ENCODE measurements at places on chromosomes 16 and 17.

GRCh38 chr17:48565022-48565554 lies 13.1 kb downstream of the HOXB4 start:
- no peak for DNase-seq

DNA sequence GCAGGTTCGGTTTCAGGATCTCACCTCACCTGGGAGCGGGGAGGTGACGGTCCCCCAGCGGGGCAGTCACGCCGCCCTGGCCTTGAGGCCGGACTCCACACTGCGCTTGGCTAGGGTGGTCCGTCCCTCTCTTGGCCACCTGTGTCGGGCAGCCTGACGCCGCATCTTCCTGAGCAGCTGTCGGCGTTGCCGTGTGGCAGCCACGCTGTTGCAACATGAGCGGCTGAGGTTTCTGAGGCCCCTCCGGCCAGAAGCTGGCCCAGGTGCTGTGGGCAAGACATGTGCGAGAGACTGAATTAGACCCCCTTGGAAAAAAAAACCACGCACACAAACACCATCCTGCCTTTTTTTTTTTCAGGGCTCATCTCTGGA lies 49.2 kb downstream of the IRF8 start:
- no peak for DNase-seq

DNA sequence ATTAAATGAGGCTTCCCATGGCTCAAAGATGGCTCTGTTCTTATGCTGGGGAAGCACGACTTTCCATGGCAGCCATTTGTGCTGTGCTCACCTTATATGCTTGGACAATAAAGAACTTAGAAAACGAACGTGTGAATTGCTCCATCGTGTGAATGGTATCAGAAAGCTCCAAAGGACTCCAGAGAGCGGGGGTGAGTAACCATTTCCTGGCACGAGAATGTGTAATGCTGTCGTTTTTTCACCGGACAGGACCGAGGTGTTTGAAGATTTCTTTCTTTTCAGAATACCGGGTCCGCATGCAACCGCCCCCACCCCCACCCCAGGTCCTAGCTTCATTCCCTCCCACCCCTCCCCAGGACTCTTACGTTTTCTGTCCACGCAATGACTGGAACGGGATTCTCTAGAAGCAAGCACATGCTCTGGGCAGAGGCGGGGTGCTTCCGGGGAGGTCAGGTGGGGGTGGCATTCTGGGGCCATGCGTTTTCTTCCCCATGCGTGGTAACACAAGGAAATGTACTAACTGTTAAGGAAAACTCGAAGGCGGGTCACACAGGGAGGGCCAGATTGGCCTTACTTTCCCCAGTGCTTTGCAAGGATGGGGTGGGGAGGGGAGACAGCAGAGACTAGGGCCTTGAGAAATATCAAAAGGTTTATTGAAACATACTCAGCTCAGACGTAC lies 26.2 kb downstream of the GPRC5B start:
- DNase-seq: no peak

DNA sequence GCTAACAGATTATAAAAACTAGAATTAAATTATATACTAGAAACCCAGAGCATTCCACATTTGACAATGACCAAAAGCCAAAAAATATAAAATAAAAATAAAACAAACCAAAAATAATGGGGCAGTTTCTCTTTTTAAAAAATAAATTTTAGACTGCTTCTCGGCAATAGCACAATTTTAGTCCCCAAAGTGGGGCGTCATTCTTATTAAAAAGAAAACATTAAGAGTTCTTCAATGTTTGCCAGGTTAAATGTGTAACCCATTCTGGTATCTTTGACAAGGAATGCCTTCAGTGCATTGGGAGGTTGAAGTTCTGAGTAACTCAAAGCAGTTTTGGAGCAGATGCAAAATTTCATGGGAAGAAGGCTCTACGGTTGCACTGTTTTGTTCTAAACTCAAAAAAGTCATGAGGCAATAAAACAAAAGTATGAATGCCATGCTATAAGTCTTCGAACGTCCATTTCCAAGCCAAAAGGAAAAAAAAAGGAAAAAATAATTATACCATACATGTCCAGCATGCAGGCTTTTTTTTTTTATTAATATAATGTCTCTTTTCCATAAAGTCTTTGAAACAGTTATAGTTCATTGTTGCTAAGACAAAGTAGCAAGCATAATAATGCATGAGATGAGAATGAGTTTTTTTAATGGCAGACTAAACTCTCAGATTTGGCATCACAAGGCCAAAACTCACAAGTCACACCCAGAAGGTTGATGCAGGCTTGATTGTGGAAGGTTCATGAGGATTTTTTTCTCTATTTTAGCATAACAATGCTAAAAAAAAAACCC lies 3.1 kb downstream of the MAF start:
- DNase-seq: no peak

DNA sequence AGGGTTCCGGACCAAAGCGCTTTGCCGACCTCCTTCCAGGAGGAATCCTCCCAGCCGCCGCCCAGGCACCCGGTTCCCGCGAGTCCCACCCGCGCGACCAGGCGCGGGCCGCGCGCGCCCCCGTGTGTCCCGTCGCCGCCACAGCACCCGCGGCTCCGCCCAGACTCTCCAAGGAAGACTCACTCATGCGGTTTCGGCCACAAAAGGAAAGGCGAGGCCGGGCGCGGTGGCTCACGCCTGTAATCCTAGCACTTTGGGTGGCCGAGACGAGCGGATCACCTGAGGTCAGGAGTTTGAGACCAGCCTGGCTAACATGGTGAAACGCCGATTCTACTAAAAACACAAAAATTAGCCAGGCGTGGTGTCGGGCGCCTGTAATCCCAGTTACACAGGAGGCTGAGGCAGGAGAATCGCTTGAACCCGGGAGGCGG lies 3.5 kb upstream of the PKMYT1 start:
- peak; percentile 80 for DNase-seq
